GOT3 (cell line): ENCODE measurements at places on chromosomes 2 and 18.

DNA sequence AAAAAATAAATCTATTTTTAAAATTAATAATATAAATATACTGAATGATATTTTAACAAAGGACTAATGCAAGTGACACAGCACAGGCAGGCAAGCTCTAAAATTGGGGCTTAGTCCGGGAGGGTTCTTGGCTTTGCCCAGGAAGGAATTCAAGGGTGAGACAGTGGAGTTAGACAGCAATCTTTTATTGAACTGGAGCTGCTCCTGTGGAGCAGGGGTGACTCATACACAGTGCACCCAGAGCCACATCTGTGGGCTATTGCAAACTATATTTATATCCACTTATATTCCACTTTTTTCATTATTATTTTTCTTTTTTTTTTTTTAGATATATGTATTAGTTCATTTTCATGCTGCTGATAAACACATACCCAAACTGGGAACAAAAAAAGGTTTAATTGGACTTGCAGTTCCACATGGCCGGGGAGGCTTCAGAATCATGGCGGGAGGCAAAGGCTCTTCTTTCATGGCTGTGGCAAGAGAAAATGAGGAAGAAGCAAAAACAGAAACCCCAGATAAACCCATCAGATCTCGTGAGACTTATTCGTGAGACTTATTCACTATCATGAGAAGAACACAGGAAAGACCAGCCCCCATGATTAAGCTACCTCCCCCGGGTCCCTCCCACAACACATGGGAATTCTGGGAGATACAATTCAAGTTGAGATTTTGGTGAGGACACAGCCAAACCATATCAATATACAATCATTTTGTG is 437.1 kb downstream of the BCL11A start:
- DNase-seq: no peak

DNA sequence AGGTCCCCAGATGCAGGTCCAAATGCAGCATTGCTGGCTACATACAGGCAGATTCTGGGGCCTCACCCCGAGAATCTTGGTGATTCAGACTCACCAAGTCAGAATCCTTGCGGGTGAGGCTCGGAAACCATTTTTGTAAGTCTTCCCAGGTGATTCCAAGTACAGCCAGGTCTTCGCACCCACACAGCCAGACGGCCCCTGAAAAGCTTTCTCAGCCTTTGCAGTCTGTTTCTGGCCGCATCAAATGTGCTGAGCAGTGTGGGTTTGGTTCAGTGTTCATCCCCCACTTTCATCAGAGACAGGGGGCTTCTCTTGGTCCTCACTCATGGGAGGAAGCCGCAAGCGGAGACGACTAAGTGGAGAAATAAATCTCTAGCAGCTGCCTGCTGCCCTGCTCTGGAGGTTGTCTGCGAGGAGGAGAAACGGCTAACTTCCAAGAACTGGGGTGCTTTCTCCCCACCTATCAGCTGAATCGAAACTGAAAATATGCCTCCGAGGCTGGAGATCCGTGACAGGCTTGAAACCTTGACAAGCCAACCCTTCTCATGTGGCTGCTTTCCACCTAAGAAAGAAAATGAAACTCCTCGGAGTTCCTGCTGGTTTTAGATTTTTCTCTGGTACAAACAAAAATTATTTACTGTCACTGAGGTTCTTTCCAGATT is 8.9 kb upstream of the TMEM185B start:
- no peak for DNase-seq

- no peak for DNase-seq
Measured at GRCh38 chr2:136131484-136131960, 13.6 kb upstream of the CXCR4 start.

DNA sequence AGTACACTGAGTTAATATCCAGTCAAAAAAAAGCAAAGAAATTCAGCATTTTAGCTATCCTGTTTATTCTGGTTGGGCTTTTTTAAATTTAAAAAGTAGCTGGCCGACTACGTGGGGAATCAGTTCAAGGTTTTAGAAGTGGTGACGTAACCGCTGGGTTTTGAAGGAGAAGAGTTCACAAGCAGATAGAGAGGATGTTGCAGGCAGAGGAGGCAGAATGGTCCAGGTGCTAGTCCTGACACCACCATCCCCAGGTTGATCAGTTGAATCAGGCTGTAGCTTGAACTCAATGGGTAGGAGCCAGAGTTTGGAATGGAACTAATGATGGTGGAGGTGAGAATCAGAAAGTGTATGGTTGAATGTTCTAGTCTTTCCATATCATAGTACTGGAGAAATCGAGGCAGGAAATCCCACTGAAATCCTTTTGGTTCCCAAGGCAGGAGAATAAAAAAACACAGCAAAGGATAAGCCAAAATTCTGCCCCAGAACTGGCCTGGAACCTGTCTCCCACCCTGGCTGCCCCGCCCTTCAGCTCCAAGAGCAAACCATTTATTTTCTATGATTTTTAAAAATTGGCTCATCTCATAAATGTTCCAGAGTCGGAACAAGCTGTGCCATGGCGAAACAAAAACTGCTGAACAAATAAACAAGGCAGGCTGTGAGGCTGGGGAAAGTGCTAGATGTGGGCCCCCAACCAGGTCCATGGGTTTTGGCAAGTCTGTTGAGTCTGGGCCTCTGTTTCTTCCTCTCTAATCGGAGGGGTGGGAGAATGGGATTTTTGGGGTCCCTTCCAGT is 44.0 kb downstream of the SLC4A1AP start:
- DNase-seq: no peak

- no peak for DNase-seq
Measured at GRCh38 chr18:55685638-55686037, 97.6 kb upstream of the TCF4 start.
